CD4-positive, alpha-beta T cell treated with Interleukin-6 at 100 ng/mL for 8 hours (primary cell): ENCODE measurements at places on chromosomes 12 and 14.

- DNase-seq = no peak
Measured at GRCh38 chr12:113891739-113892520, 74.2 kb downstream of the RBM19 start.

- no peak for DNase-seq
Measured at GRCh38 chr14:24177891-24178290, 6.0 kb downstream of the REC8 start.

GRCh38 chr12:129570796-129571400 lies 332.9 kb downstream of the TMEM132D start:
- no peak for DNase-seq

GRCh38 chr14:61321385-61322010 lies at the start of gene PRKCH:
Gene PRKCH (plus strand): TSS chr14:61321579. CDS start chr14:61322102, 523 bp downstream.
- peak; percentile 87 for DNase-seq

- no peak for DNase-seq
Measured at GRCh38 chr12:102680304-102680703, 199.9 kb upstream of the IGF1 start.

- DNase-seq = no peak
Measured at GRCh38 chr12:13559318-13559978, 362.9 kb downstream of the EMP1 start.

DNA sequence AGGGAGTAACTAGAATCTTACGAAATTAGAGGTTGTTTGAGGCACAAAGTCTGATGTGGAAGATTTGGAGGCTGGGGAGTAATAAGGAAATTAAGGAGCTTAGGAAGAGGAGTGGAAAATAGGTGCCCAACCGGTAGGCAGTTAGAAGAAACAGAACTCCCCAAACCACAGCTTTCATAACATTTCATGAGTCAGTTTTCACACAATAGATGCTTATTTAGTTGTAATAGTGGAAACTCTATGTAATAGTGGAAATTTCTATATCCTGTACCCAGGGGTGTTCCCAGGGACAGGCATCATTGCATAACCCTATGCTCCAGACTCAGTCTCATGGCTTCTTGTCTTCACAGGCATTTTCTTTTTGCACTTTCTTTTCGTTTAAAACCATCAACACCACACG lies 8.3 kb downstream of the C3AR1 start:
- no peak for DNase-seq

GRCh38 chr12:104083769-104084475 lies 19.6 kb downstream of the HCFC2 start:
- no peak for DNase-seq

DNA sequence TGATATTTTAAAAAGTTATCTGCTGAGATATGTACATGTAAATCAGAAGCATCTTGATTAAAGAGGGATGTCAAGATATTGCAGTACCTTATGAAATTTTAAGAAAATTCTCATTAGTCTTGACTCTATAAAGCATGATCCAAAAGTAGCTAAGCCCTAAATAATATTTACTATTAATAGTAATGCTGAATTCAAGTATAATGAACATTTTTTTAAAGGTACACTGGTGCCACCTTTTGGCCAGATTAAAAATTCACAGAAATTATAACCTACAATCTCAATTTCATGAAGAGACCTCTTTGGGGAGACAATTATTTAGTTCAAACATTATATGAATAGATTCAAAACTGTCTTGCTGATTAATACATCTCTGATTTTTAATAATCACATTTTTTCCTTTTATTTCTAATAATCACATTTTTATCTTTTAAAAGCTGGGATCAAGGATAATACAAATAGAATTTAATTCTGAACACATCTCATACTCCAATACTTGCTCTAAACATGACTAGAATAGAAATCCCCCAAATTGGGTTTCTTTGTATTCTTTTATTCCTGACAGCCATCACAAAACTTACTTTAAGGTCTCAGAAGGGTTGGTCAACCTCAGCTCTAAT lies 13.4 kb downstream of the AKAP5 start:
- DNase-seq = peak; percentile 16

- no peak for DNase-seq
Measured at GRCh38 chr12:3809357-3810015, 56.6 kb upstream of the CRACR2A start.

GRCh38 chr12:92593734-92594402 lies 108.9 kb upstream of the PLEKHG7 start:
- peak; percentile 93 for DNase-seq

GRCh38 chr12:114851981-114852380 lies 168.0 kb upstream of the TBX3 start:
- DNase-seq = no peak

DNA sequence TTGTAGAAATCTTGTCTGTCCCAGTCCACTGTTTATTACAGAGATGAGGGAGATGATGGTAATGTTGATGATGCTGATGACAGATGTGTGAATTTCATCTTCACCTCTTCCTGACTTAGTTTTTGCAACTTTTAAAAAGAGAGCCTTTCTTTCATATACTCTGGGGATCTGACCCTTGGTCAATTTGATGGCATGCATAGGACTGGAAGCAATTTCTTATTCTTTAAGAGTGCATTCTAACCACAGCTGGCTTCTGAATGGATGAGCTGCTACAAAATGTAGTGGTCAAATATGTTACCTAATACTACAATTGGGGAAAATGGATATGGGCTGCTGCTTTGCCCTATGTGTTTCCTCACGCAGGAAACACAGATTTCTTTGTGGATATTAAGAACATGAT lies 80.8 kb downstream of the MYRFL start:
- no peak for DNase-seq

DNA sequence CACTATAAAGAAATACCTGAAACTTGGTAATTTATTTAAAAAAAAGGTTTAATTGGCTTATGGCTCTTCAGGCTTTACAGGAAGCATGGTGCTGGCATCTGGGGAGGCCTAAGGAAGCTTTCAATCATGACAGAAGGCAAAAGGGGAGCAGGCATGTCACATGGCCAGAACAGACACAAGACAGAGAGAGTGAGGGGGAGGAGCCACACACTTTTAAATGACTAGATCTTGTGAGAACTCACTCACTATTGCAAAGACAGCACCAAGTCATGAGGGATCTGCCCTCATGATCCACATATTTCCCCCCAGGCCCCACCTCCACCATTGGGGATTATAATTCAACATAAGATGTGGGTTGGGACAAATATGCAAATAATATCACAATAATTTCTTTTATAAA lies 355.6 kb downstream of the DAD1 start:
- DNase-seq = no peak

GRCh38 chr12:97754306-97754705 lies 291.7 kb downstream of the RMST start:
- no peak for DNase-seq

- DNase-seq = no peak
Measured at GRCh38 chr12:46657453-46658411, 168.1 kb downstream of the SLC38A4 start.

- no peak for DNase-seq
Measured at GRCh38 chr12:119179335-119180021, 747 bp downstream of the HSPB8 start.

DNA sequence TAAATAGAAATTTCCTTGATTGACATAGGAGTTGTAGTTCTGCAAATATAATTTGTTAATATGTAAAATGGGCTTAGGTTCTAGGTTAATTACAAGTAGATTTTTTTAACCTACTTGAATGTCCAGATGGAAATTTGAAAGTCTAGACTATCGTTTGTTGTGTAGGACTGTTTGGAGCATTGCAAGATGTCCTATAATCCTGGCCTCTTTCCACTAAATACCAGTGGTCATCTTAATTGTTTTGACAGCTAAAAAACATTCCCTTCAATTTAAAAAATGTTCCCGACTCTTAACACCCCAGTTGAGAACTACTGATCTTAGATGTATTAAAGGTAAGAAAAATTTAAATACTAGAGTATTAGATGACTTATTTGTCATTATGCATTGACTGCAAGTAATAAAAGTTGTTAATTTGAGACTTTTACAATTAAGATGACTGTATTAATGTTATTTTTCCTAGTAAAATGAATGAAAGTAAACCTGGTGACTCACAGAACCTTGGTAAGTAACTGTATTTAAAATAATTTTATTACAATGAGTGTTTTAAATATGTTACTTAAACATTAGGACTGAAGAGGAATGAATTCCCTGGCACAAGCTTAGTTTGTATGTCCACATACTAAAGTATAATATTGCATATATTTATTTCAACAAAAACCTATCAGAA lies 21.8 kb downstream of the G2E3 start:
- no peak for DNase-seq
